Activated CD4-positive, alpha-beta memory T cell treated with anti-CD3 and anti-CD28 coated beads, Interleukin-2, amount 10 ng/mL, durations not matched to agents 7 days and 5 days (primary cell): ENCODE measurements at places on chromosomes 2 and 18.

GRCh38 chr2:165013944-165014619, 58.8 kb upstream of the SLC38A11 start:
- no peak for DNase-seq

DNA sequence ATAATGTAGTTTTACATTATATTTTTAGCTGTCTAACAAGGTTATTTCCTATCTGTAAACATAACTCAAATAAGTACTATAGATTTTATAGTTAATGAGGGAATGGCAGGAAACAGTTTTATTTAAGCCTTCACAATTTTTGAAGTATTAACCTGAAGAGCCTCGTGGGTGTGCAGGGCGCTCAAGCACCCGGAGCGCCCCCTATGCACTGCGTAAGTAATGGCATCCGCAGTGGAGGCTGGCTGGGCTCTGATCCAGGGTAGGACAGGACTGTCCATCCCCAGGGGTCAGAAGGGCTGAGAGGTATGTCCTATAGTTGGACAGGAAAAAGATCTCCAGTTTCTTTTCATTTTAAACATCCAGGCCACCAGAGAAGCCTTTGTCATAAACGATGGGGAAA, 8.2 kb upstream of the GBX2 start:
- no peak for DNase-seq

DNA sequence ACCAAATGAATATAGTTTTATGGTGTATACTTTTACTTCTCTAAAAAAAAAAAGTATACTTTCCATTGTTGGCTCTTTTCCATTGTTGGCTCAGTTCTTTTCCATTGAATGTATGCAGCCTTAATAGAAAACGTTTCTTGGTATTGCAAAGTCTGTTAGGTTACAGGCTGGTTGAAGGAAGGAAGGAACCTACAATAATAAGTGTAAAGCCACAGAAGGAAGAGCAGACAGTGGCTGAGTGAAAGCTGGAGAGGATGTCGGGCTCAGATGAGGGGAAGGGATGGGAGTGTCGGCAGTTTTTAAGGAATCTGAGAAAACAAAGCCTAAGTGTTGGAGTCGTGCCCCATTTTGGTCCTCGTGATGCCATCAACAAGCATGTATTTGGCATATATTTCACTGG, 6.8 kb downstream of the COPS8 start:
- no peak for DNase-seq

DNA sequence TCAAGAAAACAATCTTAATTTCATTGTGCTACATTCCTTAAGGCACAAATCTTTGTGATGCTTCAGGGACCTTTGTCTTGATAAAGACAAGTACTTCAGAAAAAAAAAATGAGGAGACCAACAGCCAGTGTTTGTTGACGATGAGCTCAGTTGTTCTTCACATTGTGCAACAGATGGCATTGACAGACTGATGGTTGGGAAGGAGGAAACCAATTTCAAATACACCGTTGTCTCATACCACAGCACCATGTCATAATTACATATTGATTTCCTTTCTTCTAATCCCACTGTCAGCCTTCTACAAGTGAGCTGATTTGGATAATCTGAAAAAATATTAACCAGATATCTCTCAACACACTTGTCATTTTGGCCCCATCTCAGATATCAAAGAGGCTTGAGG, 53.7 kb upstream of the GRB14 start:
- DNase-seq, result no peak

- no peak for DNase-seq
Observed at GRCh38 chr18:48033790-48034650, 103.6 kb upstream of the SMAD2 start.

DNA sequence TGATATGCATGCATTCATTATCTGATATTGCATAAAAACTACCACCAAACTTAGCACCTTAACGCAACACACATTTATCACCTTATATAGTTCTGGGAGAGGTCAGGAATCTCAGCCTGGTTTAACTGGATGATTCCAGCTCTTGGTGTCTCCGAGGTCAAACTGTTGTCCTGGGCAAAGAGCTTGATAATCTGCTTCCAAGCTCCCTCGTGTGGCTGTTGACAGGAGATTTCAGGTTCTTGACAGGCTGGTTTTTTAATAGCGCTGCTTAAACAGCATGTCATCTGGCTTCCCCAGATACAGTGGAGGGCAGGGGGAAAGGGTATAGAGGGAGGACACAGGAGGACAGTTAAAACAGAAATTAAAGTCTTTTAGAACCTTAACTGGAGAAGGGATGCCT, 785.0 kb downstream of the CNTNAP5 start:
- DNase-seq, result no peak

- DNase-seq, result peak; percentile 59
Observed at GRCh38 chr2:85853499-85854165, 35.2 kb downstream of the ST3GAL5 start.

DNA sequence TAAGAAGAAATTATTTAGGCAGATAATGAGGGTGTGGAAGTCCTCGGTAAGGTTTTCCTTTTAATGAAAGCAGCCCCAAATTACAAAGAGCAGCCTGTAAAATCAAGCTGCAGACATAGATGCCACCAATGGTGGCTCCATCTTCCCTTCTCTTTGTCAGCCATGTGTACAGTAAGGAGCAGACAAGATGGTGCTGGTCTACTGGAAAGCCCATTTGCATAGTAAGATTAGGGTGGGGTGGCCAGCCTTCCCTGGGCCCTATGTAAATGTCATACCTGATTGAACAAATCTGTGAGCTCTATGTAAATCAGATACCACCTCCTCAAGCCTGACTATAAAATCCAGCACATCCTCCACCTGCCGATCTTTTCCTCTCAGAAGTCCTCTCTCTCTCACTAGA, 154.4 kb upstream of the SERTAD2 start:
- DNase-seq, result no peak
